ENCODE measurements at places on chromosomes 2 and 18.
A peak's percentile ranks its signal among the peaks of the same experiment; 100 is the strongest.

GRCh38 chr2:24111407-24111901 lies 11.7 kb downstream of the PFN4 start:
- no peak for DNase-seq

GRCh38 chr18:76960528-76961035 lies 138.2 kb downstream of the ZNF236 start:
- DNase-seq: no peak

DNA sequence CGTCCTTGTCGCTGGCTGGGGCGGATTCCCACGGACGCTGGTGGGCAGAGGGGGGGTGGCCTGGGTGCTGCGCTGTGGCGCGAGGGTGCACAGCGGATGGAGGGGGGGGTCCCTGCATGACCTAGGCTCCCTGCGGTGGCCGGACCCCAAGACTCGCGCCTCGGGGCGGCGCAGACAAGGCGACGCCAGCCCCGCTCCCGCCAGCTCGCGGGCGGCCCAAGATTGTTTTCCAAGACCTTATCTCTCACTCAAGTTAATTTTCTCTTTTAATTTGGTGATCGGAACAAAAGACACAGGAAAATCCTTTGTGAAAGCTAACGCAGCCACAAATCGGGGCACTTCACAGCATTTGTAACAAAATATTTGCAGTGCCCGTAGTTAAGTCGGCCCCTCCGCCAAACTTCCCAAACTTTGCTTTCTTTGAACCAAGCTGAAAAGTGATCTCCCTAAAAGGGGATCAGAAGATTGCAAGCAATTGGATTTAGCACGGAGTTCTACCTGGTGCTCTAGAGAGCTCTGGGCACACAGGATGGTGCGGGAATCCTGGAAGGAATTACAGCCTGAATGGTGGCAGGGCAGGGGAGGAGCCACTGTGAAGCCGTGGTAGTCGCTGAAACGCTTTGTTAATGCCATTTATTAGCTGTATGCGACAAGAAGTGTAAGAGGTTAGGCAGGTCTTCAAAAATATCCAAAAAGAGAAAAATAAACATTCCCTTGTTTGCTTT lies 4.8 kb upstream of the ID2 start:
- DNase-seq: no peak

- no peak for DNase-seq
These were observed 141.2 kb downstream of the PID1 start for GRCh38 chr2:229129738-229130371.

DNA sequence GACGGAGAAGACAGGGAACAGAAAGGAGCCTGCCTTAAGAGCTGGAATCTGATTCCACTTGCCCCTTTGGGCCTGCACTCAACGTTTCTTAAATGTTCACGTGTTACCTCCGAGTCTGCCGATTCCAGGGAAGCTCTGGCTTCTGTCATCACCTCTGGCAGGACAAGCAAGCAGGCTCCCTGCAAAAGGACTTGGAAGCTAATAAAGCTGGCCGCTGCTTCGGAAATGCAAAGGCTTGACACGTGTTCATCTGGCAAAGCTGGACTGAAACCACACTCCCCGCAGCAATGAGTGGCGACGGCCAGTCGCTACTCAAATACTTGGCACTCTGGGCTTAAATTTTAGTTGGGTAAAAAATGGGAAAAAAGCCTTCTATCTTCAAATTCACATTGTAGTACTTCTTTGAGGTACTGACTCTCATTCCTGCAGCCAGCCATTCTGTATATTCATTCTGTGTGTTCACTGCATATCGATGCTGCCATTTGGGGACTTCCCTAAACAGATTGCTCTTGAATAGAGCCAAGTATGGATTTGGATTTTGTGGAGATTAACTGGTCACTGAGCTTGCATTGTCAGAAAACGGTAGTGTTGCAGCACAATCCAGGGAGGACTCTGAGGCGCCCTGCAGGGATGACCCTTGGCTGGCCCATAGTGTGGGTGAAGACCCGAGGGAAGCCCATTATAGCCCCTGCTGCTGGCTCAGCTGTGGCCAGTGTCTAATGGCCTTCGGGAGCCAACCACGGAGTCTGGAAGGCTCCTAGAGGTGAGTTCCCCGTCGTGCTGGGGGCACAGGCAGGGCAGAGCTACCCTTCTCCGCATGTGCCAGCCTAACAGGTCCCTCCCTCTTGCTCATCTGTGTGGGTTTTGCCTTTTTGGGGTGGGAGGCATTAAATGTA lies 231.5 kb downstream of the PRKCE start:
- peak; percentile 29 for DNase-seq

- DNase-seq: no peak
These were observed 14.7 kb upstream of the ARHGAP25 start for GRCh38 chr2:68719912-68720311.

- no peak for DNase-seq
These were observed 135.7 kb upstream of the NDUFV2 start for GRCh38 chr18:8966821-8967220.
